Adrenal gland (tissue), 19 donors: ENCODE measurements at places on chromosomes 1 and 21. TPM values are rescaled to one million over a fixed set of nuclear protein-coding genes. Genes with fewer than 3 reads are reported as not detected.
A peak's percentile ranks its signal among the peaks of the same experiment; 100 is the strongest.

DNA sequence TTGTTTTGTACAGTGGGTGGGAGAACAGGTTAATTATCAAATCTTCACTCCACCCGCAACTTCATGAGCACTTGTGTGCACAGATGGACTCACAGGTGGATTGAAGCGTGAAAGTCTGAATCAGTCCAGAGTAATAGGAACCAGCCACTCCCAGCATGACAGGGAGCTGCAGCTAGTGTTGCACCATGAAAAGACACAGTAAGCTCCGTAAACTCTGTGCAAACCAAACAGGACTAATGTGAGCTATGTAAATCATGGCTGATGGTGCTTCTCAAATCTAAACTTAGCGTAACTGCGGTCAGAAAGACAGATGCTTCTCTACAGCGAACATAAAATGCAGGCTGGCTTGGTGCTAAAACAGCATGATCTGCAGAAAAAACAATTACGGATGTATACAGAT is 114.4 kb downstream of the CENPF start:
- no peaks in the 10 kb centered on the region for H3K27me3 ChIP-seq
- H3K27ac ChIP-seq: no peak overlapping the region
- H3K4me3 ChIP-seq: no peak overlapping the region
- no peak for DNase-seq
- no peaks in the 10 kb centered on the region for H3K4me1 ChIP-seq

DNA sequence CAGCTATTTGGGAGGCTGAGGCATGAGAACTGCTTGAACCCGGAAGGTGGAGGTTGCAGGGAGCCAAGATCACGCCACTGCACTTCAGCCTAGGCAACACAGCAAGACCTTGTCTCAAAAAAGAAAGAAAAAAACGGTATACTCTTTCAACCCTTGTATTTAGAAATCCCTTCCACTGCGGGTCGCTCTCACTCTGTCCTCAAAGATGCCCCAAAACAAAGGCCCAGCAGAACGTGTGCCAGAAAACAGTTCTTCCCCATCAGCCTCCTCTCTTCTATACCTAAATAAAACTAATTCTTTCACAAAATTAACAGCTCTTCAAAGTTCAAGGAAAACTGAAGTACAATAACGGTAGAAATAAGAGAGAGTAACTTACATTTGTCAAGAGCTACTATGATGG is 13.2 kb downstream of the SETD4 start:
- H3K4me1 ChIP-seq: no peaks in the 10 kb centered on the region
- no peak overlapping the region for H3K27ac ChIP-seq

DNA sequence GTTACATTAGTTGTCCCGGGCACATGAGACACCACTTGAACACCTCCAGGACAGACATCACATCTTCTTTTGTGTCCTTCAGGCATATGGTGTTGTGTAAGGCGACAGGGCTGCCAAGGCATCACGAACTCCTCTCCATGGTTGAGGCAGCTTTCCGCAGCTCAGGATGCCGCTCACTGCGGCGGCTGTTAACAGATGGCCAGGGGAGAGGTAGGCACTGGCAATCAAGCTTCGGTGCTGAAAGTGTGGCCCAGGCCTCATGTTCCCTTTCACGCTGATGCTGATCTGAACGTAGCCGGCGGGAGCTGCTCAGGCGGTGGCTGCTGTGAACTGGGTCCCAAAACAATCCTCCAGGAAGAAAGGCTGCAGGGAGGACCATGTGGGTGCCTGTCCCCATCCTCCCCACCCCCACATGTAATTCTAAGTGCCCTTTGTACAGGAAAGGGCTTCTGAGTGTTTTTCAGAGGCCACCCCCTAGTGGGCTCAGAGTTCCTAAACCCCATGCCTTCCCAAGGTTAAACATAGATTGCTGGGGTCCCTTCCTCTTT is 287.1 kb upstream of the AJAP1 start:
- H3K36me3 ChIP-seq: no peaks in the 10 kb centered on the region
- H3K27ac ChIP-seq: no peak overlapping the region
- H3K27me3 ChIP-seq: no peaks in the 10 kb centered on the region
- H3K4me3 ChIP-seq: no peak overlapping the region

- H3K4me3 ChIP-seq: no peak overlapping the region
- H3K4me1 ChIP-seq: no peaks in the 10 kb centered on the region
- no peak for DNase-seq
- no peak overlapping the region for H3K27ac ChIP-seq
- peaks cover 12% of the 10 kb centered on the region for H3K27me3 ChIP-seq
Observed at GRCh38 chr1:230877146-230877923, 9.0 kb upstream of the C1orf198 start.

GRCh38 chr1:205528887-205529825 is 24.7 kb downstream of the CDK18 start:
- H3K27me3 ChIP-seq: no peaks in the 10 kb centered on the region
- peak; percentile 86 for DNase-seq
- H3K4me1 ChIP-seq: no peaks in the 10 kb centered on the region
- H3K4me3 ChIP-seq: no peak overlapping the region
- no peak overlapping the region for H3K27ac ChIP-seq
- no peaks in the 10 kb centered on the region for H3K36me3 ChIP-seq

- no peak for DNase-seq
- H3K36me3 ChIP-seq: no peaks in the 10 kb centered on the region
- H3K4me3 ChIP-seq: no peak overlapping the region
- H3K27ac ChIP-seq: no peak overlapping the region
Observed at GRCh38 chr1:118169016-118169415, 16.0 kb downstream of the SPAG17 start.

- no peaks in the 10 kb centered on the region for H3K4me1 ChIP-seq
- no peak for DNase-seq
- H3K4me3 ChIP-seq: no peak overlapping the region
- no peaks in the 10 kb centered on the region for H3K36me3 ChIP-seq
Observed at GRCh38 chr1:48115835-48116234, 106.7 kb upstream of the SLC5A9 start.

DNA sequence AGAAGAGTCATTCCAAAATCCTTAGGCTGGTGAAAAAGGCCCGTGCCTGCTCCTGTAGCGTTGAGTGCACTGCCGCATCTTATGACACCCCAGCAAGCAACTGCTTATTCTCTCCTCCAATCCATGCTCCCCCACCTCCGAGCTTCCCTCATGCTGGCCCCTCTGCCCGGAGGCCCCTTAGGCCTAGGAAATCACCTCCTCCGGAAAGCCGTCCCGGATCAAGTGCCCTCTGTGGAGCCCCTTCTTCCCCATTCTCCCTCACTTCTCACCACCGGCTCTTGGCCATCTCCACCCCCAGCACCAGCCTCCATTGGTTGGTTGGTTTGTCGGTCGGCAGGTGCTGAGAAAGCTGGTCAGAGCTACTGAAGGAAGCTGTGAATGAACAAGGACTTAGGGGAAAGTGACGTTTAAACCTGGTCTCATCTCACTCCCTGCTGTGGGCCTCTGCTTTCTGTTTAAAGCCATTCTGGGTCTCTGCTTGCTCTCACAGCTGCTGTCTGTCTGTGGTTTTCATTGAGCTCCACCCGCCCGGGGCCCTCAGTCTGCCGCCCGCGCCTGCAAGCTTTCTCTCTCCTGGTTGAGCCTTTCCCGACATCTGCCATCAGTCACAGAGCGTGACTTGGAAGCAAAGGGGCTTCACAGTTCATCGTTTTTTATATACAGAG is 122.2 kb downstream of the KCNN3 start:
- no peaks in the 10 kb centered on the region for H3K4me1 ChIP-seq
- no peak overlapping the region for H3K27ac ChIP-seq
- H3K4me3 ChIP-seq: no peak overlapping the region
- peaks cover 6% of the 10 kb centered on the region for H3K27me3 ChIP-seq
- no peak for DNase-seq
- no peaks in the 10 kb centered on the region for H3K36me3 ChIP-seq

DNA sequence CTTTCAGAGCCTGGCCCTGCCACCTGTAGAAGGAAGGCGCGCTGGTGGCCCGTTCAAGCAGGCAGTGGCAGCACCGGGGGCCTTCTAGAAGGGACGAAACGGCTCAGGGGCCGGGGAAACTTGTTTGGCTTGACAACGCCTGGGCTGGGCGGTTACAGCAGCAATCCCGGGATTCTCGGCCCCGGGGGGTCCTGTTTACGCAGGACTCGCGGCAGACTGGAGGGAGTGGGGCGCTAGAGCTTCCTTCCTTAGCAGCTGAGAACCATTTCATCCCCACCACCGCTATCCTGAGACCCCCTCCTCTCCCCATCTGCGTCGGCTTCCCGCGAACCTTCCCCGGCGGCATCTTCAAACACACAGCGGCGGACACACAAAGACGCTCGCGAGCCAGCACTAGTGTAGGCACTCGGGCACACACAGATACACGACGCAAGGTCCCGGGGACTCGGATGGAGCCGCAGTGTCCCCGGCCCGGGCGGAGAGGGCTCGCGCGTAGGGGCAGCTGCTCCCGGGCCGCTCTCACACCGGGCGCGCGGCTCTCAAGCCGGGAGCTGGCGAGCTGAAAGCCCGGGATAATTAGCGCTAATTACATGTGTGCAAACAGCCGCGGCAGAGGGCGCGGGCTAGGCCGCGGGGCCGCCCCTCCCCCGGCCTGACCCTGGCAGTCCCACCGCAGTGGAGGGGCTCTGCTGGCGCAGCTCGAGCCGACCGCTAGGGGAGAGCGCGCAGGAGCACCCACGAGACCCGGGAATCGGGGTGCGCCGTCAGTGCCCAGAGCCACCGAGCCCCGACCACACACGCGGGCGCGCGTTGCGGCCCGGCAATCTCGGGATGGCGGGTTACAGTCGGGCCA is 271.4 kb downstream of the FOXD2 start:
- H3K4me1 ChIP-seq: no peaks in the 10 kb centered on the region
- no peak overlapping the region for H3K27ac ChIP-seq
- H3K27me3 ChIP-seq: peaks cover 51% of the 10 kb centered on the region
- H3K4me3 ChIP-seq: no peak overlapping the region
- no peaks in the 10 kb centered on the region for H3K36me3 ChIP-seq

DNA sequence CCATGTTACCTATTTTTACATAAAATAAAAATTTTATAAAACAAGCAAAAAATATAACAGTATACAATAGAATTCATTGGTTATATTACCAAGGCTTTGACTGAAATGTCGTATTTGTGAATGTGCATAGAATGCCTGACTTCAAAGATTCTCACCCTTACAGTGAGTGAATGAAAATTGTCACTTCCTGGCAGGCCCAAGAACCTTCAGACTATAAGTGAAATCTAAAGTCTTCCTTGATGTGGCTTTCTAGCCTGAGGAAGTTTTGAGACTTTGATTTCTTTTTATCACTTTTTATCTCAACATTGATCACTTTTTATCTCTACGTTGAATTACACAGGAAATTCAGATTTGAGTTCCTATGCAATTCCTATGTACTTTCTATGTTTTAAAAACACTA is 104.7 kb upstream of the KIAA0040 start:
- H3K27ac ChIP-seq: no peak overlapping the region
- H3K27me3 ChIP-seq: no peaks in the 10 kb centered on the region
- no peaks in the 10 kb centered on the region for H3K36me3 ChIP-seq
- no peaks in the 10 kb centered on the region for H3K4me1 ChIP-seq
- no peak for DNase-seq

- no peak overlapping the region for H3K4me3 ChIP-seq
- H3K27ac ChIP-seq: no peak overlapping the region
- DNase-seq: no peak
- peaks cover 71% of the 10 kb centered on the region for H3K36me3 ChIP-seq
- H3K4me1 ChIP-seq: peaks cover 7% of the 10 kb centered on the region
- H3K27me3 ChIP-seq: no peaks in the 10 kb centered on the region
Observed at GRCh38 chr1:183920651-183921050, 115.7 kb downstream of the RGL1 start.

DNA sequence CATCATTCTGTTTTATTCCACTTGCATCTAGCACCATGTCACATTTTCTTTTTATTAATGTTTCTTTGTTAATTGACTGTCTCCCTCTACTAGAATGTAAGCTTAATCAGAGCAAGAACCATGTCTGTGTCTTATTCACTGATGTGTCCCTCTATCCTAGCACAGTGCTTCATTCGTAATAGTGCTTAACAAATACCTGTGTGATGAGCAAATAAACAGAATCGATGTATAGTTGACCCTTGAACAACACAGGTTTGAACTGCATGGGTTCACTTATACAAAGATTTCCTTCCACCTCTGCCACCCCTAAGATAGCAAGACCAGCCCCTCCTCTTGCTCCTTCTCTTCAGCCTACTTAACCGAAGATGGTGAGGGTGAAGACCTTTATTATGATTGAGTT is 42.9 kb upstream of the MAN1A2 start:
- no peak overlapping the region for H3K27ac ChIP-seq
- H3K4me1 ChIP-seq: no peaks in the 10 kb centered on the region
- no peak for DNase-seq
- H3K4me3 ChIP-seq: no peak overlapping the region

DNA sequence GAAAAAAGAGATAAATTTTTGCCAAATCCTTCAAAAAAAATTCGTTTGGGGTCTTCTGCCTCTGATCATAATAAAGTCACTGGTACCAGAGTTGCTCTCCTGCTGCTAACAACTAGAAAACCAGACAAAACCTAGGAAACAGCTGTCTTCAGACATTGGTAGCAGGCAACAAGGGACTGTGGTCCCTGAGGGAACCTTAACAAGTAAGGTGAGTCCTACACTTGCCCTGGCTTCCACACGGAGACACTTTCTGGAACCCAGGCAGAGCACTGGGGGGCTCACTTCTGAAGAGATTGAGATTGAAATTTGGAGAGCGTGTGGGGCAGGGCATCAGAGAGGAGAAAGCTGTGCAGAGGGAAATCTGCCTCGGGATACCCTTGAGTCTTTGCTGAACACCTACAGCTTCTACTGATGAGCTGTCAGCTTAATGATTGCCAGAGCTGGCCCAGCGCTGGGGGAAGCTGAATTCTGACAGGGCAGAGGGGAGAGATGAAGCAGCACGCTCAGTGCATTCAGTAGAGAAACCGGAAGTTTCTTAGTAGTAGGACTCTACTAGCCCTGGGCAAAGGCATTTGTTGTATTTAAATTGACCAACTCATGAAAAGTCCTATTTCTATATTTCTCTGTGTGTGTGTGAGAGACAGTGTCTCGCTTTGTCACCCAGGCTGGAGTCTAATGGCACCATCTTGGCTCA is 18.5 kb upstream of the FAM89A start:
- no peak overlapping the region for H3K27ac ChIP-seq
- no peaks in the 10 kb centered on the region for H3K36me3 ChIP-seq
- no peaks in the 10 kb centered on the region for H3K27me3 ChIP-seq
- H3K4me1 ChIP-seq: peaks cover 4% of the 10 kb centered on the region
- H3K4me3 ChIP-seq: no peak overlapping the region

The TRIM17 gene
- 0.17 TPM for total RNA-seq

The GREM2 gene
- total RNA-seq: 0.39 TPM

The PLA2G2D gene
- not detected for total RNA-seq

The HHAT gene
- 8.9 TPM for total RNA-seq

The VWA5B1 gene
- total RNA-seq: 2.5 TPM

The LORICRIN gene
- total RNA-seq: not detected

The ESRRG gene
- total RNA-seq: 6.5 TPM
